NCI-H1092 (cell line): ENCODE measurements at places on chromosomes 2 and 18.

- DNase-seq, result no peak
These were observed 42.4 kb downstream of the PLCL1 start for GRCh38 chr2:197846777-197847176.

GRCh38 chr2:8442833-8443486, 238.9 kb upstream of the ID2 start:
- DNase-seq, result no peak

DNA sequence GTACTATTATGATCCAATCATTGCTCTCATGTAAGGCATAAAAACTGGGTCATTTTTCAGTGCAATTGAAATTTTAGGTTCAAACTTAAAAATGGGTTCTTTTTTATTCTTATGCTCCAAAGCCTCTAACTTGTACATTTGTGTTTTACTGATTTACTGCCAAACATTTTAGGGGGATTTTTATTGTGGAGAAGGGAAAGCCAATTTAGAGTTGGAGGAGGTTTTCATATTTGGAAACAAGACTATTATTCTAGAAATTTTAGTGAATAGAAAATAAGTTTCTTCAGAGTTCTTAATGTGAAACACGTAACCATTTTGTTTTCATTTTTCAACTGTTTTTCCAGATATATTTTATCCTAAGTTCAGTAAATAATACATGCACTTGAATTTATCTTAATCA, 138.6 kb downstream of the DOCK10 start:
- no peak for DNase-seq

- no peak for DNase-seq
These were observed 120.6 kb upstream of the SP3 start for GRCh38 chr2:174085781-174086180.

GRCh38 chr2:59047373-59047995, 806.4 kb upstream of the FANCL start:
- DNase-seq, result no peak

- DNase-seq, result no peak
These were observed 83.5 kb downstream of the POLE4 start for GRCh38 chr2:75041731-75042600.

DNA sequence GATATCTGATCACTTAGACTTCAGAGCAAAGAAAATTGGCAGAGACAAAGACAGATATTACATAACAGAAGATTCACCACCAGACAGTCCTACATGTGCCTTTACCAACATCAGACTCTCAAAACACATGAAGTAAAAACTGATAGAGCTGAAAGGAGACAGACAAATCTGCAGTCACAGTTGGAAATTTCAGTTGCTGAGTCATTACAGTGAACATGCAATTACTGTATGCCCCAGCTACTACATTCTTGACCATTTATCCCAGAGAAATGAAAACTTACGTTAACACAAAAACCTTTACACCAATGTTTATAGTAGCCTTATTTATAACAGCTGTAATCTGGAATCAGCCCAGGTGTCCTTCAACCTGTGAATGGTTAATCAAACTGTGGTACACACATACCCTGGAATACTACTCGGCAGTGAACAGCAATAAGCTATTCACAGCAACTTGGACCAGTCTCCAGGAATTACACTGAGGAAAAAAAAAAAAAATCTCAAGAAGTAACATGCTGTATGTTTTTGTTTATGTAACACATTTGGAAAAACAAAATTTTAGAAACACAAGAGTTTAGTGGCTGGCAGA, 7.5 kb upstream of the SCLY start:
- no peak for DNase-seq

- no peak for DNase-seq
These were observed 2.3 kb downstream of the KIF1A start for GRCh38 chr2:240817496-240818292.

DNA sequence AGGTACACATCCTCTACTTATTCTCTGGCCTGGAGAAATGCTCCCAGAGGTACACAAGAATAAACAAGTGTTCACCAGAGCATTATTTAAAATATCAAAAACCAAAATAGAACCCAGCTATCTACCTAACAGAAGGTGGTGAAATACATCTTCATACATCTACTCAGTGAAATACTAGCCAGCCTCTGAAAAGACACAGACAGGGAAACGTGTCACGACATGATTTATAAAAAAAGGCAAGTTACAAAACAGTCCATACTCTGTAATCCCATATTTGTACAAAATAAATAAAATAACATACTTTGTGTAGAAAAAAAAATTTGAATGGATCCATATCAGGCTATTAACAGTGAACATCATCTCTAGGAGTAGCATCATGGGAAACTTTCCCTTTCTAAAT, 38.2 kb downstream of the KANSL3 start:
- no peak for DNase-seq

GRCh38 chr18:79632765-79633164, 46.8 kb upstream of the CTDP1 start:
- no peak for DNase-seq

DNA sequence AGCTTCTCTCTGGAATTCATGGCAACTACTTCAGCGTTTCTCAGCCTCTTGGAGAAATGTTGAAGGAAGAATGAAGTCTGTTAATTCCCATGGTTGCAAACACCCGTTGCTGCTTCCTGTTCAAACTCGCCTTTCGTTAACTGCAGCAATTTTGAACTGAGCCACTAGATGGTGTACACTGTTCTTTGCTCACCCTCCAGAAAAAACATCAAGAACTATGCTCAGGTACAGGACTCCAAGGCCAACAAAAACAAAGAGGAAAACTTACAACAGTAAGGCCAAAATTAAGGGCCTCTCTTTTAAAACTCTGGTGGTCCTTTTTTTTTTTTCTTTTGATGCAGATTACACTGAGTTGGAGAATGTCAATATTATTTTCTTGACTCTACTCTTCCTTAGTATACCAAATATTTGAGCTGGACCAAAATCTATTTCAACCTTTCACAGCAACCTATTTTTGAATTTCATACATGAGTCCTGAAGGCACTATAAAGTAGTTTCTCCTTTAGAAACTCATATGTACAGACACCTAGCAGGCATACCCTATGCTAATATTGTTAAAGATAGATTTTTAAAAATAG, 58.2 kb downstream of the KLHL14 start:
- peak; percentile 64 for DNase-seq

- DNase-seq, result no peak
These were observed 8.8 kb downstream of the SNTG2 start for GRCh38 chr2:959457-959856.

GRCh38 chr18:11106894-11107293, 42.5 kb downstream of the PIEZO2 start:
- no peak for DNase-seq

GRCh38 chr2:162401871-162402270, 57.9 kb downstream of the GCA start:
- no peak for DNase-seq

- no peak for DNase-seq
These were observed 129.4 kb upstream of the GLI2 start for GRCh38 chr2:120606280-120606679.

- DNase-seq, result no peak
These were observed 515.9 kb downstream of the SLC4A3 start for GRCh38 chr2:220143336-220143735.

GRCh38 chr2:215379948-215380347, 55.9 kb downstream of the FN1 start:
- DNase-seq, result no peak

DNA sequence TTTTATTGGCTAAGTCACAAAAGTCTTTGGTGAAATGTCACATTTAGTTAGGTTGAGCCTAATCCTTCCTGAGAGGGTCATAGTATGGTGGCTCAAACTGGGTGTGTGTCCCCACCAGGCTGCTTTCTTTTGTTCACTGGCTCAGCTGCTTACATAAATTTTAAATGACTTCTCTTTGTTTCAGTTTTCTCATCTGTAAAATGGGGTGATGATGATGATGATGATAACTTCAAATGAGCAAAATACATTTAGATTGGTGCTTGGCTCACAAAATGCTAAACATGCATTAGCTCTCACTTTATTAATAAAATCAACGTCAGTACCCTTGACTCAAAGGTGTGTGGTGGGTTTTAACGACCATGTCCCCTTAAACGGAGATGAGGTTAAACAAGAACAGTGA, 7.2 kb upstream of the TAF1B start:
- DNase-seq, result no peak

GRCh38 chr18:48335829-48336228, 73.4 kb downstream of the ZBTB7C start:
- DNase-seq, result no peak
